ENCODE measurements at places on chromosomes 4 and X.

- DNase-seq: no peak
Observed at GRCh38 chr4:80875642-80876041, 154.9 kb upstream of the BMP3 start.

GRCh38 chrX:144730471-144730870, 516.8 kb upstream of the SPANXN1 start:
- DNase-seq: no peak

- DNase-seq: no peak
Observed at GRCh38 chr4:1206299-1207156, 34.1 kb upstream of the SPON2 start.

GRCh38 chrX:43373032-43373431, 283.1 kb upstream of the MAOA start:
- DNase-seq: no peak

GRCh38 chr4:172750910-172751309, 417.7 kb upstream of the GALNT7 start:
- no peak for DNase-seq

GRCh38 chr4:168694667-168695066, 197.8 kb downstream of the PALLD start:
- DNase-seq: no peak

DNA sequence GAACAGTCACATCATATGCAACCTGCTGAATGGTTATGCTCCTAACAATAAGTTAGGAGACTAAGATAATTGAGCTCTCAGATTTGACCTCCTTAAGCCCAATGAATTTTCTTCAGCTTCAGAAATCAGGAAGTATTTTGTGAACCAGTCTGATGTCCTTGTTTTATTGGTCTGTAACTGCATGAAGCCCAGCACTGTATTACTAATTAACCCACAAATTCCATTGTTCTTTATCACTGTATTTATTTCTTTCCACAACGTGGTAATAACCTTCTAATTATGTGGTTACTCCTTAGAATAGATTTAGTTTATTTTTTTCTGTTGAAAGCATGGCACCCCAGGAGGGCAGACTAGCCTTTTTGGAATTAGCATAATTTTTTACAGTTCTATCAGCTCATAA, 3.9 kb upstream of the MFAP3L start:
- DNase-seq: no peak

DNA sequence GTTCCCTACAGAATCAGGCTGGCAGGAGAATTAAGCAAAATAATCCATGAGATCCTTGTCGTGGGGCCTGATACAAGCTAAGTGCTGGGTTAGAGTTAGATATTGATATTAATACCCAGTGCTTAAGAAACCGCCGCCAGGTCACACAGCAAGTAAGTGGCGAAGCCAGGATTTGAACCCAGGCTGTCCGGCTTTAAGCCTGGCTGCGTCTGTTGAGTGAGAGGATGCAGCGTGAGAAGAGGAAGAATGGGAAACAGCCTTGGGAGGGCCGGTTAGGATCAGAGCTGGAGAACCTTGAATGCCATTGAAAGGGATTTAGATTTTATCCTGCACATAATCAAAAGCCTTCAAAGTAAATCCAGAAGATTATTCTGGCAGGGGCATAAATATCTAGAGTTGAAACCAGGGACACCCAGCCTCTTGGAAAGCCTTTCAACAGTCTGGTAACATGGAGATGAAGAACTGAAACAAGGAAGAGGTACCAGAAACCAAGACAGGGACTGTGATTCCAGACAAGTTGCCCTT, 64.8 kb upstream of the HELT start:
- DNase-seq: no peak

- no peak for DNase-seq
Observed at GRCh38 chrX:110114260-110114776, 111.4 kb downstream of the TMEM164 start.

DNA sequence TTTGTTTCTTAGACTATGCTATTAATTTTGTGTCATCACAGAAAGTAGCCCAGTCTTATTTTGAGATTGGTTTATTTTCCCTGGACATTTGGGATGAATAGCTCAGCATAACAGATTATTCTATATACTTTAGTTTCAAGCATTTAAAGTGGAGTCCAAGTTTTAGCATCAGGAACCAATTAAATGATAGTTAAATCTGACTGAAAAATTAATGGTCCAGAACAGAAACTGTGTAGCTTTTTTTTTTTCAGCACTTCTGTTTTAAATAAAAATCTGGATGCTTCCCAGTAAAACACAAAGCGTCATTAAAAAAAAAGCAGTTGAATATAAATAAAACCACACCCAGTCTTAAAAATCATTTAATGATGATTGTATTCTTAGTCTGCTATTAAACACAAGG, 59.4 kb upstream of the PITX2 start:
- no peak for DNase-seq

DNA sequence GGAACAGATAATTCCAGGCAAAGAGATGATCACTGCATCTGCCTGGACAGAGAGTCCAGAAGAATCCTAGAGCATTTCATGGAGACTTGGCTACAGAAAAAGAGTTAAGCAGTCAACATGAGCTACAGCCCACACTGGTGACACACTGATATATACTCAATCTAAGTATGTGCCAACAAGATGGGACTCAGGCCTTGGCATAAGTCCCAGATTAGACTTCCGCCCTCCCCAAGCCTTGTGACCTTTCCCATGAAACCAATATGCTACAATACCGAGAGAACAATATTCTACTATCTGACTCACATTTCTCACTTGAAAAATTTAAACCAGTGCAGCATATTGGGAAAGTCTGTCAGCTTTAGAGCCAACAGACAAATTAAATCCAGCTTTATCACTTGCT, 65.7 kb upstream of the SLITRK2 start:
- DNase-seq: no peak

DNA sequence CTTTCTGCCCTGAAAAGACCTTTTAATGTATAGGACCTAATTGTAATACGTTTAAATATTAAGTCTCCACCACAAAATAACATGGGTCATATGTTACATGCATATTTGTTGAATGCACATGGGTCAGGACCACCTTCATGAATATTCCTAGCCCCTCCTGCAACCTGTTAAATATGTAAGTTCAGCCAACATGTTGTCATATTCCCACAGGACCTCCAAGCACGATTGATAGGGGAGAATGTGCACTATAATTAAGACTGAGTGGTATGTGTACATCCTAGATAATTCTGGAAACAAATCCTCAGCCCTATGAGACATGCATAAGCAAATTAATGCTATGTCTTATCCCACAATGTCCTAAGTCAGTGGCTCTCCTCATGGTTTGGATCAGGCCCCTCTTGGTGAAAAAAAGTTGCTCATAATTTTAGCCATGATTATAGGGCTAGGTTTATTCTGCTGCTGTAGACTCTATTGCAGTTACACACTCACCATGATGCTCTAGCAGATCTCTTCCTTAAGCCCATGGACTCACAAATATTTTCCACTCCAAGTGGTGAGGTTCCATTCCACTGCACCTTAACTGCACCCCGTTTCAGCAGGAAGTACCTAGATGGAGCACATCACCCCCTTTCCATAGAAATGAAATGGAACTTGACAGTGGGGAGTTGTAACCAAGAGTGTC, 10.2 kb downstream of the TIGD2 start:
- no peak for DNase-seq

DNA sequence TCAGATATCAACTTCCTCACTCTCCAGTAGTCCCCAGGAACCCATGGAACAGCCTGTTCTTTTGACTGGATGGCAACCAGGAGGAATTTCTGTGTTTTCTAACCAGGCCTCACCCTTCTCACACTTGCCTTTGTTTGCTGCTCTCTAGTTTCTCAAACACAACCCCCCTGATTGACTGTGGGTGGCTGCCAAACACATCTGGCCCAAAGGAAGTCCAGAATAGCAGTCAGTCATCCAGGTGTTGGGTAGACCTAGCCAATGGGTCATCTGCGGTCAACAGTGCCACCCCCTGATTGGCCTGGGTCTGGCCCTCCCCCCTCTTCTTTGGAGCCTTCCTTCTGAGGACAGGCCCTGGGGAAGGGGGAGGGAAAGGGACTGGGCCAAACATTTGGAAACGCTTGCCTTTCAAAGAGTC, 53.7 kb downstream of the MSX1 start:
- DNase-seq: no peak

- no peak for DNase-seq
Observed at GRCh38 chr4:78386679-78387078, 164.9 kb upstream of the ANXA3 start.

DNA sequence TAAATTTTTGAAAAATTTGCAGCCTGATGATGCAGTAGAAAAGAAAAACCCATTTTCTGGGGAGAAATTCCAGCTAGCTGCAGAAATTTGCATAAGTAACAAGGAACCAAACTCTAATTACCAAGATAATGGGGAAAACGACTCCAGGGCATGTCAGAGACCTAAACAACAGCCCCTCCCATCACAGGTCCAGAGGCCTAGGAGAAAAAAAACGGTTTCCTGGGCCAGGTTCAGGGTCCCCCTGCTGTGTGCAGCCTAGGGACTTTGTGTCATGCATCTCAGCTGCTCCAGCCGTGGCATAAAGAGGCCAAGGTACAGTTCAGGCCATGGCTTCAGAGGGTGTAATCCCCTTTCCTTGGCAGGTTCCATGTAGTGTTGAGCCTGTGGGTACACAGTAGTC, 733.7 kb upstream of the CT83 start:
- no peak for DNase-seq

- DNase-seq: no peak
Observed at GRCh38 chr4:6898763-6899162, 10.9 kb upstream of the TBC1D14 start.
